D721Med (cell line): ENCODE measurements at places on chromosomes 2 and 18.

DNA sequence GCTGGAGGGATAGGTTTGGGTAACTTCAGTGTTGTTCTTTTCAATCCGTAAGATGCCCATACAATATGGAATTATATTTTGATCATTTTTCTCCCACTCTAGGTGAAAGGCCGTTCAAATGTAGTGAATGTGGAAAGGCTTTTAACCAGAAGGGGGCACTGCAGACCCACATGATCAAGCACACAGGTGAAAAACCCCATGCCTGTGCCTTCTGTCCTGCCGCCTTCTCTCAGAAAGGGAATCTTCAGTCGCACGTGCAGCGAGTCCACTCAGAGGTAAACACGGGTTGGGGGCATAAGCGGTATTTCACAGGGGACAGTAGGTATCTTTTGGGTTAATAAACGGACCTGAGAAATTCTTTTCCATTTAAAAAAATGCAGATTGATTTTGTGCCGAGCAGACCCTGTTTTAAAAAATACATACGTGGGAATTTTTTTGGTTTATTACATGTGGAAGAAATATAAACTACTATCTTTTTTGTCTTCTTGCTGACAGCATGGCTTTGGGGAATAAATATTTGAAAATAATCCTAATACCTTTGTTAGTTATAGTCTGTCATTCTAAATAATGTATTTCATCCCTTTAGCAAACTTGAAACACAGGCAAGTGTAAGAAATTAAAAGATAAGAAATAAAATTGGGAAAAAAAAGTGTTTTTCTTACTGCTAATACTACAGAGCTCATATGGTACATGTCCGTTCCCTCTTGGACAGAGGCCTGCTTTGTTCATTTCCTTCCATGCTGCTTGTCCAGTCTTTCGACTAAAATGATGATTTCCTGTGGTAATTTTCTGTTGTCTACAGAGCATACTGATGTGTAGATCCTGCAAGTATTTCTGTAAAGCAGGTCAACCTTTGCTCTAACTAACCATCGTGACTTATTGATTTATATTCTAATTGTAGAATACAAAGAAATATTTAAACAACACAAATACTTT is 53.3 kb downstream of the ZNF236 start:
- DNase-seq, result no peak

GRCh38 chr2:138277062-138277461 is 224.5 kb upstream of the SPOPL start:
- DNase-seq, result no peak

DNA sequence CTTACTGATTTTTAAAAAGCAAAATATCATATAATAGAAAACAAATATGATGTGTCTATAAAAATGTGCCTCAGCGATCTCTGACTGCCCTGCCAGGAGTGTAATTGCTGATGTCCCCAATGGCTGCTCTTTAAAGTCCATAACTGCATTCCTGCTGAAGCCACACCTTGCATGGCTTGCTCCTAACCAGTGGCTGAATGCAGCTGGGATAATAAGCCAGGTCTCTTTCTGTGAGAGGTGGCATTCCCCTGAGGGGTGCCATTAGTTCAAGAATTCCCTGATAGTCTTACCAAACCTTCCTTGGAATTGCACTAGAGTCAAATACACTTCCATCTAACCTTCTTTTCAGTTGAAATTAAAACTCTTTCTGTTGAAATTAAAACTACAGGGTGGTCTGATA is 125.8 kb upstream of the ZNF804A start:
- DNase-seq, result no peak

DNA sequence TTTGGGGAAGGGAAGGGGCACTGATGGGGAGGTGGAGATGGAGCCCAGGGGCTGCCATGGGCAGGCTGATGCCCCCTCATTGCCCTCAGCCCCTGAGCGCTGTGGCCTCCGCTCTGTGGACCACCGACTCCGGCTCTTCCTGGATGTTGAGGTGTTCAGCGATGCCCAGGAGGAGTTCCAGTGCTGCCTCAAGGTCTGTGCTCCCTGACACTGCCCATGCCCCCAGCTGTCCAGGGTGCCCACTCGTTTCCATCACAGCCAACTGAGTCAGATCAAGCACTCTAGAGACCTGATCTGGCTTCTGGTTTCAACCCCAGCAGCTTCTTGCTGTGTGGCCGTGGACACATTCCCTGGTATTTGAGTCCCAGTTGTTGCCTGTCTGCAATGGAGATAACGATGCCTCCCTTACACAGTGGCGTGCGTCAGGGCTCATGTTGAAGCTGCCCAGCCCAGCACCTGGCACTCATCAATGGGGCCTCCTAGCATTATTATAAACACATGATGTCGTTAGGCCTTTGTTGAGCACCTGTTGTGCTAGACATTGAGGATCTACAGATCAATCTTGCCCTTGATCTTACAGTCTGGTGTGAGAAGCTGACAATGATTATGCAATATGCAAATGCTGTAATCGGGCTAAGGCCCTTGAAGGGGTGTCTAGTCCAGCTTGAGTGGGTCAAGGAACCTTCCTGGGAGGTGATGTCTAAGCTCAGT is 14.4 kb downstream of the STK11IP start:
- DNase-seq, result peak; percentile 5

DNA sequence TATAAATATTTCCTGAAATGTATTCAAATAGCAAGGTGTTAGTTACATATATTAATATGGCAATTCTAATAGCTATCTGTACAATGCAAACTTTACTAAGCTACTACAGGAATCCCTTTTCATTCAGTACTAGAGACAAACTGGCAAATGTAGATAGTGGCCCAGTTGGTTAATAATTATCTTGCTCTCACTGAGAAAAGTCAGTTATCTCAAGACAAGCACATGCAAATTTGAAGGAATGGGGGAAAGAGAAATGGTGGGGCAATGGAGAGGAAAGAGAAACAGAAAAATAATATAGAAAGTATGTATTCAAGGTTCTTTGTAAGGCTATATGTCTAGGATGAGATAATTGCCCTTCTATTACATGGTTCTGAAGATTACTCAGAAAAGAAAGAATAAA is 280.0 kb downstream of the FIGN start:
- no peak for DNase-seq

- DNase-seq, result no peak
Measured at GRCh38 chr2:233080836-233081229, 20.7 kb downstream of the INPP5D start.

DNA sequence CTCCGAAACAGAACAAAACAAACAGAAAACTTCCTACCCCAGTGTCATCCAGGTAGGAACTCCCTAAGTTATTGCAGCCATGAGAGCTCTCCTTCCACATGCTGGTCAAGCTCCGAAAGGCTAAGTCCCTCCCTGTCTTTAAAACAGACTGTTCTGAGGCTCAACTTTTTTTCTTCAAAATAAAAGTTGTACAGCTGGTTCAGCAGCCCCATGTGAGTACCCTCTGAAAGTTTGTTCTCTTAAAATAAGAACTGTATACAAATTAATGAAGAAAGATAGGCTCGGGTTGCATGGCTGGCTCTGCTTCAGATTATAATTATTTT is at the start of gene PDE1A:
PDE1A (minus strand) TSS at position 119 of the 323 bp plus-strand sequence.
- no peak for DNase-seq

DNA sequence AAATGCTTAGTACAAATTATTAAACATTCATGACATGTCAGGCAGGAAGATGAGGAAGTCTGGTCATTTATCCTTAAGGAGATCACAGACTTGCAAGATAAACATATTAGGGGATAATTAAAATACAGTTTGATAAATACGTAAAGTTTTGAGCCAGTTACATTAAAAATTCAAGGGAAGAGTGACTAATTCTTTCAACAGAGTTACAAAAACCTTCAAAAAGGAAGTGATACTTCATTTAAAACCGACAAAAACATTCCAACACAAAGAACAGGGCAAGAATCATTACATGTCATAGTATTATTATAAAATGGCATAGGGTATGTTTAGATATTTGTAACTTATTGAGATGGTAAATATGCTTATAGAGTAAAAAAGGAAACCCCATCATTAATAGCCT is 636.0 kb downstream of the NR4A2 start:
- no peak for DNase-seq

- DNase-seq, result no peak
Measured at GRCh38 chr2:217804791-217805667, 197.8 kb downstream of the TNS1 start.

DNA sequence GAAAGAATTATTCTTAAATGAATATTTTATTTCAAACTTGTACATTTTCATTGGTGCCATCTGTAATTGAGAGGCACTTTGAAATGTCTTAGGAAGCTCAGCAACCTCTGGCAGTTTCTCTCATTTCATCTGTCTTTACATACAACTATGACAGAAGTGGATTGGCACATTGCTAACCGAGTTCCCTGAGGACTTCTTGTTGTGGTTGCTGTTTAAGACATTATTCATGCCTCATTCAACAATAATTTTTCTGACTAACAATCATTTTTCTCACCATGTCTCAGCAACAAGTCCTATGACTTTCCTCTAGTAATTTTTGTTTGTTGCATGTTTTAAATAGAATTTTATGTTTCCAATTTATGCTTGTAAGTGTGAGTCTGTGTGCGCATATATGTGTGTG is 284.0 kb upstream of the CWC22 start:
- no peak for DNase-seq

GRCh38 chr2:240514631-240515030 is 43.2 kb downstream of the ANKMY1 start:
- DNase-seq, result no peak

GRCh38 chr2:46066601-46067000 is 230.6 kb upstream of the EPAS1 start:
- no peak for DNase-seq

GRCh38 chr2:110865188-110865587 is 132.8 kb downstream of the ACOXL start:
- no peak for DNase-seq

GRCh38 chr2:119598596-119599263 is 54.5 kb downstream of the CFAP221 start:
- DNase-seq, result no peak
